ENCODE measurements at places on chromosomes 4 and X.

DNA sequence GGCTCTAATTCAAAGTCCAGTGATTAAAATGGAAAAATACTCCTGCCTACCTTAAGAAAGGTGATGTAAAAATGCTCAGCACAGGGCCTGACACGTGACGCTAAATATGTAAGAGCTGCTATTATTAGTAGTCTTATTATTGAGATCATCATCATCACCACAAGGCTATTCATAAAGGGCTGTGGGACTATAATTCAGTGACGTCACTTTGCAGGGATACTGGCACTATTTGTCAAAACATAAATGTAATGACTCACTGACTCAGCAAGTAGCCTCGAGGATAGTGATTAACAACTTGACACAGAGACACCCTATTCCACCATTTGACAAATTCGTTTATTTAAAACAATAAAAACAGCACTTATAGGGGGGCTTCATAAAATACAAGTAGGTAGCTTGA lies 258.9 kb downstream of the SPANXN1 start:
- DNase-seq, result no peak

DNA sequence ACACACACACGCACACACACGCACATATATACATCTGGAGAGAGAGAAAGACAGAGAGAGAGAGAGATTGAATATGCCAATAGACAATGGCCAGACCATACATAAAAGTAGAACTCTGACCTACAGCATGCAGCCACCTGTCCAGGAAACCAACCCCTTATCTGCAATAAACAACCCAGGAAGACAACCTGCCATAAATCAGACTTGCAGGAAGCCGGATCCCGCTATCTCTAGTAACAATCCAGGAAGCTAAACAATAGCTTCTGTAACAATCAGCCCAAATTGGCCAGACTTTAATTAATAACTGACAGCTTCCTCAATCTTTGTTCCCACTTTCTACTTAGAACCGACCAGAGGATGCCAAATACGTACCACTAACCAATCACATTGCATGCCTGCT lies 173.2 kb downstream of the LDB2 start:
- no peak for DNase-seq

GRCh38 chr4:7679406-7680040 lies 244.8 kb upstream of the PSAPL1 start:
- DNase-seq, result no peak

DNA sequence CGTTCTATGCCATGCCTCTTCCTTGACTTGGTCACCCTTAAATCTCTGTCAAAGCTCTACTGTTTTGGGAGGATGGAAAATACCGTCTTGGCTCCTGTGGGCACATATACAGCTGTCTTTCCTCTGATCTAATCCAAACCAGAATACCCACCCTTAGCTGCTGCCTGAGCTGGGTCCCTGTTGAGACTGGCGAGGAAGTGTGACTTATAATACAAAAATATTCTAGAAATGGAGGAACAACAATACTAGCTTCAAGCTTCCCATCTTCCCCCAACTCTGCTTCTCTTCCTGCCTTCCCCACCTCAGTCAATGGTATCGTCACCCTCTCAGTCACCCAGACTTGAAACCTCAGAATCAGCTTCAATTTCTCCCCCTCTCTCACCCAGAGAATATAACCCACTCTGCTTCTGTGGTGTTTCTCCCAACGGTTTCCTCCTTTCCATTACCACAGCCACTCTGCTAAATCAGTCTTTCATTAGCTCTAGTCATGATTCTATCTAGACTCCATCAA lies 599 bp upstream of the IL2RG start:
- DNase-seq, result no peak

DNA sequence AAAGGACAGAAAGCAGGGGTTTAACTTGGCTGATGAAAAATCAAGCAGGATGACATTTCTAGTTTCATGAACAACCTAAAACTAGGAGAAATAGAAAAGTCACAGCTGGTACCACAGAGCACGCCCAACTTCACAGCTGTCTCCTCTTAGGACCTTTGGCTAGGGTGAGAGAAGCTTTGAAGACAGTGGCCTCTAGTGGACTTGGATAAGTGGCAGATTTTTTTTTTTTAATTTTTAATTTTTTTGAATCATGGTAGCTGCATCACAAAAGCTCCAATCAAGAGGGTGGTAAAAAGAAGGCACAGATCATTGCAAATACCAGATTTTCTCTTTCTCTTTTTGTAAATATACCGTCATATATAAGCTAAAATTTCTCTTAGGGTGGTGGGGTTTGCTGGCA lies 20.2 kb upstream of the MAP3K15 start:
- DNase-seq, result no peak

DNA sequence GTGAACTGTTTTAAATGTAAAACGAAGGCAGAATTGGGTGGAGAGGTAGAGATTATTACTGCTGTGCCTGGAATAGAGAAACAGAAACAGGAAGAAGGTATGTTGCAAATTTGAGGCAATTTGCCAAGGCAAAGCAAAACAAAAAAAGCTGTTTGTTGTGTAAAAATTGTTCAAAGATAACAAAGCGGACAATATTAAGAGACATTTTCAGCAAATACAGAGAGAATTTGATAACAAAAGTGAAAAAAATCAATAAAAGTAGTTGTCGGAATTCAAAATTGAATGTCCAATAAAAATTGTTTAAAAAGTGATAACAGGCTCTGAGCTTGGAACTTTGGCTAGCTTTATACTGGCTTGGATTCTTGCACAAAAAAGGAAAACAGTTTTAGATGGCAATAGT lies 14.4 kb upstream of the SMS start:
- no peak for DNase-seq

GRCh38 chr4:140834839-140835495 lies 78.8 kb upstream of the TBC1D9 start:
- no peak for DNase-seq

GRCh38 chrX:68685685-68686084 lies 38.2 kb downstream of the STARD8 start:
- DNase-seq, result no peak

DNA sequence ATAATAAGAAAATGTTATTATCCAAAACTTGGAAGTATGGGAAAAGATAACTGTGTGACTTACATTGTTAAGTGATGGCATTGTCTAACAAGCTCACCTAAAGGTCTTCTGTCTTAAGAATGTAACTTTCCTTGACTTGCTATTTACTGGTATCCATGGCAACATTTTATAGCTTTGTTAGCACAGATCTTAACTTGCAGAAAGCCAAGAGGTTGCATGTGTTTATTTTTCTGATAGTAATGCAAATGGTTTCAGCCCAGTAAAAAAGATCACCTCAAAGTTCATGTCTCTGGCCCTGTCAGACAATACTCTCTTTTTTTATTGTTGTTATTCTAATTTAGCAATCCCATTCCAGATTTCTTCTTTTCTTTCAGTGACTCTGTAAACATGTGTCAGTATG lies 425.3 kb downstream of the SPRY1 start:
- no peak for DNase-seq

GRCh38 chr4:149203256-149204001 lies 612.2 kb downstream of the IQCM start:
- no peak for DNase-seq

GRCh38 chr4:87188932-87189331 lies 31.5 kb downstream of the KLHL8 start:
- DNase-seq, result no peak

GRCh38 chrX:154056770-154057241 lies 37.1 kb upstream of the IRAK1 start:
- DNase-seq, result no peak

DNA sequence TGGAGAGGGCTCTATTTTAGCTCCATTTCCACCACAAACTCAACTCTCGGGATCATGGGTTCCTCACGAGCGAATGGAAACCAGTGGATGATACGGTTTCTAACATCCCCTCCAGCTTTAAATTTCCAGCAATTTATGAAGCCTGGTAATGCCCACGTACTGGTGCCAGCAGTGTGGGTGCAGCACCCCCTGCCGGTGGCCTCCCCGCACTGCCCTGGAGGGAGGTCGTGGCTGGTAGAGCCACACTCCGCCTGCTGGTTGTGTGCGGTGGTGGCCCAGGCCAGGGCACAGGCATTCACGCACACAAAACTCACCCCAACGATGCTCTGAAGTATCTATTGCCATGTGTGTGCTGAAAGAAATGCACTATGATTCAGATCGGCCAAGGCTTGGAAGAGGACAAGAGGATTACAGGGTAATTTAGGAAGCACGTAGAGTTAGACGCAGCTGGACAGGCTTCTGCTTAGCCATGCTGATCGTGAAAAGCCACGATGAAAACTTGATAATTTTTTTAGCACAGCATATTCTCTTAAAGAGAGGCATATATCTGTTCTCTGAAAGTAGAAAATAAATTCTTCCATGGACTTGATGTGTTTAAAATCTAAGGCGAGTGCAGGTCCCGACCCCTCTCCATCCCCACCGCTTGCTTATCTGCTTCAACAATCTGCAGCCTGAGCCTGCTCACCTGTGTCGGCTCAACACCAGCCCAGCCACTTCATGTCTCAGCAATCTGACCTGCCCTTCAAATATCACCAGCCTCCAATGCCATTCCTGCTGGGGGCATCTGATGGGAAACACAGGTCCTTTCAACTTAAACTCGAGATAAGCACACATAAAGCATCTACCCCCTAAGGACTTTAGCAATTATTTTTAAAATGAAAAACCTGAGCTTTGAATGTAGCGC lies 59.1 kb downstream of the SCD5 start:
- DNase-seq, result no peak

- DNase-seq, result no peak
These were observed 5.2 kb upstream of the KLF8 start for GRCh38 chrX:56226980-56227379.

DNA sequence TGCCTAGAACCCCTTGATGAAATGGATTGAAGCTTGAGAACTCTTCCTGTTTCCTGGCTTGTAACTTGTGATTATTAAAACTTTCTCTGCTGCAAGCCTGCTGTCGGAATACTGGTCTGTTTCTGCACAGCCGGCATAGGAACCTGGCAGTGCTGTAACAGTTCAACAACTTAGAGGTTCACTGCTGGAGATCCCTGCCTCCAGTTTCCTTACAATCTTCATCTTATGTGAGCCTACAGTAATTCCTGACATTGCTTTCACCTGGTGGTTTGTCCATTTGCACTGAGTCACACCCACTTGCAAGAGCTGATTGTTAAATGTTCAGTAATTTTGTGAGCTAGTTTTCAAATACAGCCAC lies 1.3 kb upstream of the SEPSECS start:
- DNase-seq, result no peak

DNA sequence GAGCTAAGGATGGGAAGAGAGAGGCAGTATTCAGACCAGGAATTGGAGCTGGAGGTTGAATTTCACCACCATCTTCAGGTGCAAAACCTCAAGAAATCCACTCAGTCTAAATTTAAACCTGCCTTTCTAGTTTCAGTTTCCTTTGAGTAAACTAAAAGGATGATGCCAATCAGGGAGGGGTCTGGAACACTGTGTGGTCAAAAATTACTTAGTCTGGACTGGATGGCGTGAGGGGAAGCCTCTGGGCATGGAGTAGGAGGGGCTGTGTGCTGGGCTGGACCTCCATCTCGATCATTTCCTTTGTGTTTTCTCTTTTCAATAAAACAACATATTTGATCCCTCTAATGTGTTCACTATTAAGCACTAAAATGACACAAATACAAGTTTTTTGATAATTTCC lies 120.1 kb downstream of the GC start:
- no peak for DNase-seq

DNA sequence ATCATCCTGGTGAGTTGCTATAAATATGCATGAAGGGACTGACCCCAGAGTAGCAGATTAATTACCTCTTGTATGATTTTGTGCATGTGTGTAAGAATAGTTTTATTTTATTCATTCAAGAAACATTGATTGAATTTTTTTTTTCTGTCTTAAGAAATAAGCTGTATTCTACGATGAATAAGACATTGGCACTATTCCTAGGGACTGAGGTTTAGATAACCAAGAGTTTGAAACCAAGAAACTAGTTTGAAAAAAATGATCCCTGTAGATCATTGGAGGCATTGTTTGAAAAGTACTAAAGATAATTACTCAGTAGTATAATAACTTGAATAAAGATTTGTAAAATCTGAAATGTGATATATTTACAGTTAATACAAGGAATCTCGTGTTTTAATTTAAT lies 1086.9 kb downstream of the PCDH7 start:
- DNase-seq, result no peak

- no peak for DNase-seq
These were observed 131.8 kb upstream of the TMLHE start for GRCh38 chrX:155744534-155744933.

- DNase-seq, result no peak
These were observed 447.1 kb downstream of the AFF2 start for GRCh38 chrX:148947399-148947975.

GRCh38 chrX:47091149-47091775 lies 13.0 kb downstream of the RGN start:
- DNase-seq, result no peak

DNA sequence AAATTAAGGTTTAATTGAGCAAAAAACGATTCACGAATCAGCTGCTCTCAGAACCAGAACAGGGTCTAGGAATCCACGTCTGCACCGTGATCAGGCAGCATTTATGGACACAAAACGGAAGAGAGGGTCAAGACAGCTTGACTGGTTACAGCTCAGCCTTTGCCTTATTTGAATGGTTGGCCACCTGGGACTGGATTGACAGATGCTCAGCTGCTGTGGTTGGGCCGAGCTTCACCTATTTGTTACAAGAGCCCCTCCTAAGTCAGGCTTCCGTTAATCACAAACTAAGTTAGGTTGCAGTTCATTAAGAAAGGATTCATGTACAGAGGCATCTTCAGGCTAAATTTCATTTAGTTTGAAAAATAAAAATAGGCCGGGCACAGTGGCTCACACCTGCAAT lies 50.6 kb upstream of the MAN2B2 start:
- no peak for DNase-seq

Data from cortex of kidney (tissue), 1 donor.